Activated naive CD8-positive, alpha-beta T cell treated with anti-CD3 and anti-CD28 coated beads, Interleukin-2, amount 10 ng/mL, durations not matched to agents 7 days and 5 days (primary cell): ENCODE measurements at places on chromosomes 5 and 9.

DNA sequence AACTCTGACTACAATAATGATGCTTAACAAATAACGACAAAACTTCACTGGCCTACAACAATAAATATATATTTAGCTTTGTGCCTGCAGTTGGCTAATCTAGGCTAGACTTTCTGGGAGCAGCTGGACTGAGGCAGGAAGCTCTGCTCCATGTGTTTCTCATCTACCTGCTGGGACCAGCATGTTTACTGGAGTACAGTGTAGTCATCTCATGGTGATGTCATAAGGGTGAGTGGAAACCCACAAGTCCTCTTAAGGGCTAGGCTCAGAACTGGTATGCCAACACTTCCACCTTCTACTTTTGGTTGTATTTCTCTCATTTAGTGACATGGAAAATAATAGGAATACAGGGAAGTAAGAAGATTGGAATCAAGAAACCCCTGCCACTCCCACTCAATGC lies 85.7 kb upstream of the NIPBL start:
- no peak for DNase-seq

GRCh38 chr5:140381351-140381750 lies 20.3 kb upstream of the ANKHD1 start:
- no peak for DNase-seq

GRCh38 chr5:143168171-143168741 lies 235.2 kb downstream of the NR3C1 start:
- DNase-seq: no peak

DNA sequence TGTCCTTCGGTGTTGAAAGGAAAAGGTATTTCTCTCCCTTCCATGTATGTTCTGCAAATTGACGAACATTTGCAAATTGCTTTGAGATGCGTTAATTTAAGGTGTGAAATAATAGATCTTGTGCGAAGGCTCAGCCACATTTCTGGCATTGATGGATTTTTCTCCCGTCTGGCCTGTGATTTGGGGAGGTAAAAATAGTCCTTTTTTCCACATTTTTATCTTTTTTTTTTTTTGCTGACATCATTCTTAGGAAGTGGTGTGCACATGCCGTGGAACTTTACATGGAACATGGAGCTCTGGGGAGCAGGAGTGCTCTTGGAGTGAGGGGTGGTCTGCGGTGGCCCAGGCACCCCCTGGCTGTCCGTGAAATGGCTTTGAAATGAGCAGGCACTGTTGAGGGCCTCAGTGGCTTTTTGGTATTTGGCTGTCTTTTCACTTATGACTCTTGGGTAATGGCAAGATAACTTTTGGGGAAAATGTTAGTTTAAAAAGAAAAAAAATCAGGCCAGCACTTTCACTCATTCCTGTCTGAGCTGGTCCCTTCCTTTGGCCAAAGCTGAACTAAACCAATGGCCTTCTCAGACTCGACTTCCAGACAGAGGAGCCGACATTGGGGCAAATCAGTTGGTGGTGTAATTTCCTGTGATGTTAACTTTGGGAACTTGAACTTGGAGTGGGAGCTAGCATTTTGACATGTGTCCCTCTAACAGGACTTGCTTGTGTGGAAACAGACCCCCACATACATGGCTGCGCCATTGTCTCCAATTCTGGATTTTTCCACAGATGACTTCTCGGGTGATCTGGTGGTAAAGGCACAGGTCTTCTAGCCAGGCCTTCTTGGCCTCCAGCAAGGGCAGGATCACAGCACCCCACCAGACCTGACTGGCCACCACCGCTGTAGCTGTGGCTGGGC lies 4.2 kb downstream of the NEK6 start:
- DNase-seq: no peak

GRCh38 chr9:2144619-2145018 lies 129.5 kb downstream of the SMARCA2 start:
- no peak for DNase-seq

DNA sequence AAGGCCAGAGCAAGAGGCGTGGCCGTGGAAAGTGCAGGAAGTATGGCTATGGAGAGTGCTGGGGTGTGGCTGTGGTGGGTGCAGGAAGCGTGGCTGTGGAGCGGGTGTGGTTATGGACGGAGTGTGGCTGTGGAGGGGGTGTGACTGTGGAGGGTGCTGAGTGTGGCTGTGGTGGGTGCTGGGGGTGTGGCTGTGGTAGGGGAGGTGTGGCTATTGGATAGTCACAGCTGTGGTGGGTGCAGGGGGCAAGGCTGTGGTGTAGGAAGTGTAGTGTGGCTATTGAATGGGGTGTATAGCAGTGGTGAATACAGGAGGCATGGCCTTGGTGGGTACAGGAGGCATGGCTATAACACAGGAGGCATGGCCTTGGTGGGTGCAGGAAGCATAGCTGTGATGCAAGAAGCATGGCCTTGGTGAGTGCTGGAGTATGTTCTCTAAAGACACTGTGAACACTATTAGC lies 40.8 kb upstream of the SPATA31C2 start:
- DNase-seq: peak; percentile 79

DNA sequence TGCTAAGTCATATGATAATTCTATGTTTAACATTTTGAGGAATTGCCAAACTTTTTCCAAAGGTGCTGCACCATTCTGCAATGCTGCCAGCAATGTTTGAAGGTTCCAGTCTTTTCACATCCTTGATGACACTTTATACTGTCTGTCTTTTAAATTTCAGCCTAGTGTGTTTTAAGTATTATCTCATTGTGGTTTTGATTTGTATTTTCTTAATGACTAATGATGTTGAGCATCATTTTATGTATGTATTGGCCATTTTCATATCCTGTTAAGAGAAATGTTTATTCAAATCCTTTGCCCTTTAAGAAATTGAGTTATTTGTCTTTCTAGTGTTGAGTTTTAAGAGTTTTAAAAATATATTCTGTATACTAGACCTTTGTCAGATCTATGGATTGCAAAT lies 5.0 kb upstream of the TEX48 start:
- DNase-seq: no peak

GRCh38 chr5:8683496-8683895 lies 814.5 kb downstream of the MTRR start:
- no peak for DNase-seq

- DNase-seq: no peak
These were observed 52.9 kb downstream of the C9orf50 start for GRCh38 chr9:129567842-129568559.

GRCh38 chr5:99191206-99191745 lies 262.5 kb upstream of the CHD1 start:
- no peak for DNase-seq

DNA sequence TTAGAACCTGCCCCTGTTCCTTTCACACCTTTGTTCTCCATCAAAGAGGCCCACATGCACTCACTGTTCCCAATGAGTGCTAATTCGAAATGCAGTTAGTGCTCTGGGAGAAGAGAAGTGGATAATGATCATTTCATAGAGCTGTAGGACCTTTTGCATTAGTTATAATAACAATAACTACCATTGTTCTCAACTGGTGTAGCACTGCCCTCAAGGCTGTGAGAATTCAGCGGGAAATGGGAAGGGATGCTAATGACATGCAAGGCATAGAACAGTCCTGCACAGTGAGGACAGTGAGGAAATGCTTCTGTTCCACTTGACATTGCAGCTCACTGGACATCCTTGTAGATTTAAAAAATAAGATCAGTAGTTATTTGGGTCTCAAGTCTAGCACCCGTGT lies 187.4 kb downstream of the FBXL7 start:
- no peak for DNase-seq

DNA sequence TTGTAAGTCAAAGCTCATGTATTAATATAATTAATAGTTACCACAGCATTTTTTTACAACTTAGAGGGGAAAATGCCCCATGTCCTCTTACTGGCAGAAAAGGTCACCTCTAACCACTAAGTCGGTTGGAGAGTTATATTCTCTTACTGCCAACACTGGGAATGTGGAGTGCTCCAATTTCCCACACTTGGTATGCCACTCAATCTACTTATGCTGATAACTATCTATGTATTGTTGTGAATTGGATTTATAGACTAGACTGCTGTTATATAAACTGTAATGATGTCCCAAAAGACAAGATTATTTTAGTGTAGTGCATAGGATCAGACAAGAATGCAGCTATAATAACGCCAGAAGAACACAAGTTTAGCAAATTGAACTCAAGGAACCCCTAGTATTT lies 2385.2 kb upstream of the C9orf72 start:
- DNase-seq: no peak

GRCh38 chr9:87671925-87672324 lies 54.0 kb upstream of the CTSL start:
- no peak for DNase-seq

- DNase-seq: no peak
These were observed 37.9 kb downstream of the GLRA1 start for GRCh38 chr5:151886546-151887275.
